Globus pallidus (tissue), 1 donor: ENCODE measurements at places on chromosomes 5 and 9.

GRCh38 chr5:159730285-159730684, 186.0 kb upstream of the ADRA1B start:
- DNase-seq: no peak

DNA sequence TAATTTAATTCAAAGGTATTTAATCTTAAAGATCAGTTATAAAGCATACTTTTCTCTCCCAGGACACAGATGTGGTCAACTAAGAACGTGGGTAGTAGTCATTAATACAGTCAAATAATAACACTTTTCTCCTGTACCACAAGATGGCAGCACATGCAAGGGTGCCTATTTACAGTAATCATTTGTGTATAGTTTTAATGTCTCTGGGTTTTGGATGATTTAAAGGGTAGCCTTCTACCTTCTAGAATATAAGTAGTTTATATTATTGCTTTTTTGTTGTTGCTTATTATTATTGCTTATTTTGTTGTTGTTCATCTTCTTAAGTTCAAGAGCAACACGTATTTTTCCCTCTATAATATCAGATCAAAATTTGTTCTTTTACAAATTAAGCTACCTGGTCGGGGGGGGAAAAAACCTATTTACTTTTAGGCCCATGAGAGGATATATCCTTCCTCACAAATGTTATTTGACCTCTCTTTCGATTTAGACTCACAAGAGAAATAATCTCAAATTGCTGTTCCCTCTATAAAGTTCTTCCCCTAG, 59.6 kb upstream of the SLC27A6 start:
- peak; percentile 54 for DNase-seq

GRCh38 chr9:19807182-19807892, 18.5 kb upstream of the SLC24A2 start:
- no peak for DNase-seq

DNA sequence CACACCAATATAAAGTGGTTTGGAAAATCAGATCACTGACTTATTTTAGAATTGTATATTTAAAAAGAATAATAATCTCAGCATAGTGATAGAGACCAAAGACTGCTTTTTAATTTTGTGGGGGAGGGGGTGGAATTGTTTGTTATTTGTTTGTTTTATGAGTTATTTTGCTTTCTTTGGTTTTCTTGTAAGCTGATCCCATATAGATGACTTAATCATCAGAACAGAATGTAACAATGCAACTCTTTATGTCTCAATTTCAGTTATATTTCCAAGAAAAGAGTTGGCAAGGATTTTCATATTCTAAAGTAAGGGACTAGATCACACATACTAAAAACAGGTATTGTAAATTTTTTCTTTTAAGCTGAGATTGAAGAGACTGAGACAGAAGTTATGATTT, 984.9 kb downstream of the TLE4 start:
- DNase-seq: no peak

DNA sequence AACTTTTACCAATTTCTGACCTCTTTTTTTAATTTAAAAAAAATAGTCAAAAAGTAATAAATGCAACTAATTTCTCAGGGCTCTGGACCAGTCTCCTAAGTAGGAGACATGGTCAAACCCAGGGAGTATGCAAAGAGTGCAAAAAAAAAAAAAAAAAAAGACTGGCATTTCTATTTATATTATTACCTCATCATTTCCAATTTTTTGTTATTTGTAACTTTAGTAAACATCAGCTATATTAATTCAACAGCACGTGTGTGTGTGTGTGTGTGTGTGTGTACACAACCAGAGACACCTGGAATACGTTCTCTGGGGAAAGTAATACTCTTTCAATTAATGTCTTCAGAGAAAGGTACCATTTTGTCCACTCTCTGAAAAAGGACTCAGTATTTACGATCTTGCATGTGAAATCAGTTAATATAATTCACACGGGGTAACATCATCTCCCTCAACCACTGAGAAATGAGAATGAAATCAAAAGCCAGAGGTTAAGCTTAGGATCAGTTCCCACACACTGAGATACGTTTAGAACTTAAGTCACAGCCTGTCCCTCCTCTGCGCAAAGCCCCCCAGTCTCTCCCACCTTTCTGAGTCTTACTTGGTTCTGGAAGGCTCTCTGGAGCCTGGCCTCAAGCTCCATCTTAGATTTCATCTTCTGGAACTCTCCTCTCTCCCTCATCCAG, 21.9 kb downstream of the ZNF608 start:
- no peak for DNase-seq

GRCh38 chr5:28926422-28926821, 1888.0 kb upstream of the CDH9 start:
- no peak for DNase-seq
